ENCODE measurements at places on chromosomes 16 and 17. TPM values are rescaled to one million over a fixed set of nuclear protein-coding genes. Genes with fewer than 3 reads are reported as not detected.

The TP53TG3B gene
- not detected for total RNA-seq

The NT5M gene
- 2.3 TPM for total RNA-seq

The SBK1 gene
- 0.49 TPM for total RNA-seq

The KCNH6 gene
- total RNA-seq, result not detected

The MYH13 gene
- total RNA-seq, result not detected

The IRX3 gene
- total RNA-seq, result 10.9 TPM

The KREMEN2 gene
- total RNA-seq, result not detected

The BMERB1 gene
- 44.9 TPM for total RNA-seq

The ALKBH5 gene
- total RNA-seq, result 87.9 TPM

GRCh38 chr16:72060405-72060804 lies 2.6 kb upstream of the HPR start:
- no peak for DNase-seq

DNA sequence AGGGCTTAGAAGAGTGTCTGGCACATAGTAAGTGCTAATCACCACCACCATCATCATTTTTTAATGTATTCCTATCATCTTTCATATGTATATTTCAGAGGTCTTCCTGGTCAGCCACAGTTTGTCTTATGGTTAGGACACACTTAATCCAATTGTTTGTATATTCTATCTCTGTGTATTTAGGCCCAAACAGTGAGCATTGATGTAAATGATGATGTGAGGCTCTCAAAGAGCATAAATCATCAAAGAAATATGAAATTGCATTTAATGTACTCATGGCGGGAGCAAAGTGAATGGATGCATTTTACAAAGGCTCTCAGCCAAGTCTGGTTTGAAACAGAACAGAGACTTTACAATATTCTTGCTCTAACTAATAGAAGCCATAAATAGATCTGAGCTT lies 24.1 kb upstream of the MPHOSPH6 start:
- no peak for DNase-seq

- DNase-seq, result no peak
Observed at GRCh38 chr17:38498353-38498752, 70.1 kb downstream of the ARHGAP23 start.

- DNase-seq, result no peak
Observed at GRCh38 chr16:727291-727977, 528 bp downstream of the HAGHL start.

GRCh38 chr17:2735896-2736295 lies 13.6 kb downstream of the CCDC92B start:
- no peak for DNase-seq

DNA sequence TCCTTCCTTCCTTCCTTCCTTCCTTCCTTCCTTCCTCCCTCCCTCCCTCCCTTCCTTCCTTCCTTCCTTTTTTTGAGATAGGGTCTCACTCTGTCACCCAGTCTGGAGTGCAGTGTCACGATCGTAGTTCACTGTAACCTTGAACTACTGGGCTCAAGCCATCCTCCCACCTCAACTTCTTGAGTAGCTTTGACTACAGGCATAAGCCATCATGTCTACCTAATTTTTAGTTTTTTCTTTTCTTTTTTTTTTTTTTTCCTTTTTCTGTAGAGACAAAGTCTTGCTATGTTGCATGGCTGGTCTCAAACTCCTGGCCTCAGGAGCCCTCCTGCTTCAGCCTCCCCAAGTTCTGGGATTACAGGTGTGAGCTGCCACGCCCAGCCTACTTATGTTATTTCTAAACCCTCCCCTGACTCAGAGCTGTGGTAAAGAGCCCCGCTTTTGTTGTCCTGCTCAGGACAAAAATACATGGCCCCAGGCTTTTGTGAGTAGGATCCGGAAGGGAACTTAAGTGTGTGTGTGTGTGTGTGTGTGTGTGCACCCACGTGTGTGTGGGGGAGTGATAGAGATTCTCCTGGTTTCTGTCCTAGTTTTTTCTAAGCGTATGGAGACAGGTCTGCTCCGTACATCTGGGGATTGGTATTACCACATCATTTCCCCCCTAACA lies 67.1 kb downstream of the PRKCB start:
- DNase-seq, result no peak

DNA sequence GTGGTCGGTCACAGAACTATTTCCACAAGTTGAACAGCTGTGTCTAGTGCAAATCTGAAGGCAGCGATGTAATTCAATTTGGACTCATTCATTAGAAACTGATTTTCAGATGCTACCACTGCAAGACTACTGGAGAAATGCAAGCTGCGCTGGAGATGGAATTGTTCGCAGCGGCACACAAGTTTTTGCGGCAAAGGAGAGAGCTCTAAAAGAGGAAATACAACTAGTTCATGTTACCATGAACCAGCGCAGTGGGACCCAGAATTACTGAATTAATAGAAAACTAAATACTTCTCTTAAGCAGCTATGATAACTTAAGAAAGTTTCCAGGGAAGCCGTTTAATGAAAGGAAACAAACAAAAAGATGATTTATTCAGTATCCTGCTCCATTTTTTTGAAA lies 1.9 kb downstream of the CREBBP start:
- no peak for DNase-seq

- no peak for DNase-seq
Observed at GRCh38 chr16:77987810-77988209, 34.5 kb upstream of the CLEC3A start.

- no peak for DNase-seq
Observed at GRCh38 chr17:59002848-59003247, 103.8 kb downstream of the TRIM37 start.

DNA sequence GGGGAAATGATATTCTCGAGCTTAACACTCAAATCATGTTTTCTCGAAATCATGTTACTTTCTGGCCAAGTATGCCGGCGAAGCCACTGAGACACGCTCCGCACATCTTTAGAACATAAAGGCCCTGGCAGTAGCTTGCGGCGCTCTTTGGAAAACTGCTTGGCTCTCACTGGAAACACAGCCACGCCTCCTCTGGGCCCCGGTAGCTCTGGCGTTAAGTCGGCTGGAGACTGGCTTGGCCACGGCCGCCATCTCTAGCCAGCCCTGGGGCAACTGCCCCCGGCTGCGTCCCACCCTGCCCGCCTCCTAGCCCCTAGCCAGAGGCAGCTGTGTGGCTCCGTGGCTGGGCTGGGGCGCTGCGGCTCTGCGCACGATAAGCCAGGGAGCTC lies 9.2 kb upstream of the BAIAP2 start:
- DNase-seq, result no peak

DNA sequence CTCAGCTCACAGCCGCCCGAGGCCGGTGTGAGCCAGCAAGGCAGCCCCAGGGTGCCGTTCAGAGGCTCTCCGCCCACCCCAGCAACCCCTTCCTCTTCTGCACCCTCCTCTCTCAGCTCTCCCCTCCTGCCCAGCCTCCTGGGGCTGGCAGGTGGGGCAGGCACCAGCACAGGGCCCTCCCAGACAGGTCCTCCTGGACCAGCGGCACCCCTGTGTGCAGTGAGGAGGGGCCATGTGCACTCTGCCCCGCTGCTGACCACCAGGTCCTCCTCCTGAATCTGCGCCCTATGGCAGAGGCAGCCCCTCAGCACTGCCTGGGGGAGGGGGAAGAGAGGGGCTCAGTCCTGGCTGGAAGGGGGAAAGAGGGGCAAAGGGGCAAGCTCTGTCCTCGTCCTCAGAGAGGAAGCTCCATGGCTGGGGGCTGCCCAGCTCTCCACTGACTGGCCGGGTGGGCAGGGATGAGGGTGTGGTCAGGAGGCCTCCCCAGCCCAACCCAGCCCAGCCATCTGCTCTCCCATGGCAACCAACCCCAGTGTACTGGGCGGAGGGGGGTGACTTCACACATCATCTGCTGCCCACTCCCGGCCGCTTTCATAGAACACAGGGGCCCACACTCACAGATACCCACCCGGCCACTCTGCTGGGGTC lies 5.4 kb upstream of the BCAR1 start:
- no peak for DNase-seq

- DNase-seq, result no peak
Observed at GRCh38 chr17:77857613-77858012, 100.9 kb upstream of the TNRC6C start.

- no peak for DNase-seq
Observed at GRCh38 chr17:34706029-34706428, 126.6 kb downstream of the TMEM132E start.

DNA sequence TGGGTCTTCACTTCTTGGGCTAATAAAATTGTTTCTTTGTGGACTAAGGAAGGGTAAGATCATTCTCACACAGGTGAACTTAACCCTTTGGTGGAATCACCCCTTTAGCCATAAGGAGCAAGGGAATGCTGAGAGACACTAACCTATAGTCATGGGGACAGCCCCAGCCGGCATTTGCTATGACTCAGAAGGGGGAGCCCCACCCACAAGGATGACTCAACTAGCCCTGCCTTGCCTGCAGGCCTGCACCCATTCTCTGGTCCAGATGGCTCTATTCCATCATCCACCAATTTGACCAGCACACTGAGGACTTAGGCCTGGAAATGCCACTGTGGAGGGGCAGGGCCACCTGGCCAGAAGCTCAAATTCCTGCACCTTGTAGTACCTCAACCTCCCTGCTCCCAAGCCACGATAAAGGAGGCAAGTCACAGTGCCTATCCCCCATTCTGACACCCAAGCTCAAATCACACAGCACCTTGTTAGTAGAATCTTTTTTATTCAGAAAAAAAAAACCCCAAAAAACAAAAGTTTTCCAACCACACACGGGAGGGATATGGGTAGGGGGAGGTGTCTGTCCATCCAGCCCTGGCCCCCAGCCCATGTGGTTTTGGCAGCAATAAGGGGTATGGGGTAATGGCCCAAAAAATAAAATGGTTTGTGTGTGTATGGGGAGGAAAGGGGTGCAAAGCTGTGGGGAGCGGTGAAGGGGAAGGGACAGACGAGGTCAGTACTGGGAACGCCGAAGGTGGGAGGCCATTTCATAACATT lies 3.0 kb downstream of the PFN1 start:
- DNase-seq, result peak; percentile 80

- no peak for DNase-seq
Observed at GRCh38 chr16:8568231-8568617, 22.1 kb downstream of the TMEM114 start.

GRCh38 chr17:81411305-81411704 lies 16.0 kb downstream of the BAHCC1 start:
- DNase-seq, result no peak

DNA sequence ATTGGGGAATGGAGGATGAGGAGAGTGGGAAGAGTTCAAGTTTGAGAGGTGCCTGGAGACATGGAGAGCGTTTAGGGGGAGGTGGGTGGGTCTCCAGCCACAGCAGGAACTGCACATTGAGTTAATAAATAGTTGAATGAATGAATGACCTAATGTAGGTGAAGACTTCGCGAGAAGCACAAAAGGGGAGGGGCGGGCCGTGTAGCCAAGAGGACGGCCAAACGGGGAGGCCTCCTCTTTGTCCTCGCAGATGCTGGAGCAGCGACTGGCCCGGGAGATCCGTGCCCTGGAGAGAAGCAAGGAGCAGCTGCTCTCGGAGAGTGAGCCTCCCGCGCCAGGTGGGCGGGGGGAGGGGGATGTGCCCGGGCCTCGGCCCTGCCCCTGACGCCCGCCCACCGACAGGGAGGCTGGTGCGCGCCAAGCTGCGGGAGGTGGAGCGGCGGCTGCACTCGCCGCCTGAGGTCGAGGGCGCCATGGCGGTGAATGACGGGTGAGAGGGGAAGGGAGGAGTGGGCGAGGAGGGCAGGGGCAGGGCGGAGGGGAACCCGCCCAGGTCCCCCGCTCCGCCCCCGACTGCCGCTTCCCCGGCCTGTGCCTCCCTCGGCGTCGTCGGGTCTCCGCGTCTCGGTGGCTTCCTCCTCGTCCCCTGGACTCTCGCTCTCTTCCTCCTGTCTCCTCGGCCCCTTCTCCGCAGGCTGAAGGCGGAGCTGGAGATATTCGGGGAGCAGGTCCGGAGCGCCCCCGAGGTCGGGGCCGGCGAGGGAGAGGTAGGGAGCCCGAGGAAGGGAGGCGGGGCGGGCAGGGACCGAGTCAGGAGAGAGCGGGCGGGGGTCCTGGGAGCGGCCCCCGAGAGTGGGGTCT lies 12.9 kb downstream of the SYCE1L start:
- DNase-seq, result no peak

DNA sequence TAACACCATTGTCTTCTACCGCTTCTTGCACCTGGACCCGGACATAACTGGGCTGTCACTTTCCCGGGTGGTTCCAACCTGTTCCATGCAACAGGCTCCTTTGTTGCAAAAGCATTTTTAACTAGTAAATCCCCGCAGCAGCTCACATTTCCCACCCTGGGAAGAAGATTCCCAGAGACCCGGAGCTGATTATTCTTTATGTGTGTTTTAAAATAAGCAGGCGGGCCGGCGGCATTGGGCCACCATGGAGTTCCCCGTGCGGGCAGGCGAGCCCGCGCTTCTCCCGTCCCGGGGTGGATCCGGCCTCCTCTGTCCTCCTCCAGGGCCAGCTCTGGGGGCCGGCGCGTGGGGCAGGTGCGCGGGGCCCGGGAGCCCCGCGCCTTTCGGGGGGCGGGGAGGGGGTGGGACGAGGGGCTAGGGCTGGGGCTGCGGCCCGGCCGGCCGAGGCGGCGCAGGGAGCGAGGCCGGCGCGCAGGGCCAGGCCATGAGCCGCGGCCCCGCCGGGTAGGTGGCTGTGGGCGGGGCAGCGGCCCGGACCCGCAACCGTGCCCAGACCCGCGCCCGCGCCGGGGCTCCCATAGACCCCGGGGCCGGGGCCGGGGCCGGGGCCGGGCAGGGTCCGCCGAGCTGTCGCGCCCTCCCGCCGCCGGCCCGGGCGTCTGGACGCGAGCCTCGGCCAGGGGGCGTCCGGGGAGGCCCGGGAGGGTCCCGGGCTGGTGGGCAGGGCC lies 1.7 kb downstream of the CRAMP1 start:
- DNase-seq, result no peak

GRCh38 chr17:15931394-15931793 lies 13.5 kb upstream of the ADORA2B start:
- DNase-seq, result no peak

GRCh38 chr16:86761111-86762031 lies 183.0 kb downstream of the FOXL1 start:
- peak; percentile 68 for DNase-seq

DNA sequence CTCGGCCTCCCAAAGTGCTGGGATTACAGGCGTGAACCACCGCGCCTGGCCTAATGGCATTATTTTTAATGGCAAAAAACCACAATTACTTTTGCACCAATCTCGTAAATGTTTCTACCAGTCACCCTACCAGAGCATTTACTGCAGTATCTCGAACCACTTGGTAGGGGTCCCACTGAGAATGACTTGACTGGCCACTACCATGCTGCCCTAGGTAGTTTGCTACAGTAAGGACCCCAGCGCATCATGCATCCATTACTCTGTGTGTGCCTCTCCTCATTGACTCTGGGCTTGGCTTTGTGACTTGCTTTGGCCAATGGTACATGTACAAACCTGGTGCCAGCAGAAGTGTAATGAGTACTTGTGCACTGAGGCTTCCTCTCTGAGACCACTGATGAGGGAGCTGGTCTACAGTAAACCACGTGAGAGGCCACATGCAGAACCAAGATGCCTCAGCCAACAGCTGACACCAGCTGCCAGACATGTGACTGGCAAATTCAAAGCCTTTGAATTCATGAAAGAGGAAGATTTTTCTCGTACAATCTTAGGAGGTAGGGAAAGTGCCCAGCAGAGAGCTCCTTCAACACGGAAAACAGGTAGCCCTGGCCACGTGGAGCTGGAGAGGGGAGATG lies 421.7 kb upstream of the C16orf82 start:
- no peak for DNase-seq

DNA sequence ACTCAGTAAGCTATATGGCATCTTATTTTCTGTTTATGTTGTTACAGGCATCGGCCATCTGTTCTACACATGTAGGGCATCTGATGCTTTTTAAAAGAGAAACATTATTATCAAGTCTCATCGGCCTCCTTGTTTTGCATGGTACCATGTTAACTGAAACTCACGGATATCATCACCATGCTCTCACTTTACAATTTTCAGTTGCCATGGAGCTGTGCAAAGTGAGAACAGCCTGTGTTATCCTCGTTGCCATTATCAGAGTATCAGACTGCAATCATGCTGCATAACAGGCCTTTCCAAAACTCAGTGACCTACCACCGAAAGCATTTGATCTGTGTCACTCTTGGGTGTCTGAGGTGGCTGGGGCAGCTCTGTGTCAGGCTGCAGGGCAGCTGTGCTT lies 110.3 kb downstream of the C17orf67 start:
- no peak for DNase-seq

Data from ureter (tissue), 1 donor.